Fibroblast of skin of right quadriceps (primary cell): ENCODE measurements at places on chromosomes 3 and 15.

- DNase-seq: no peak
Measured at GRCh38 chr3:20905210-20905805, 719.3 kb upstream of the SGO1 start.

DNA sequence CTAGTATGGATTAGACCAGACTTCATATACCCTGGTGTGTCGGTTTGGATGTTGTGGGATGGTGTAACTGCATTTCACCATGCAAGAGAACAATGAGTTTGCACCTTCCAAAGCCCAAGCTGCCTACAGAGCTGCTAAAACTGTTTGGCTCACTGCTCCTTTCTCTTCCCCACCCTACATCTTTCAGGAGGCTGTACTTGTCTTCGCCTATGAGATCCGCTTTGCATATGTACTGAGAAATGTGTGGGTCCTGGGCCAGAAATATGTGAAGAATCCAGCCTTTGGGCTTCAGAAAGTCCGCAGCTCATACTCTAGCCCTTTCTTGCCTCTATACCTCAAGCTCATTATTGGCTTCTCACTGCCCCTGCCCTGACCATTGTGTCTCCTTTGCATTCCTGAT, 1060.0 kb downstream of the NTRK3 start:
- DNase-seq: no peak

DNA sequence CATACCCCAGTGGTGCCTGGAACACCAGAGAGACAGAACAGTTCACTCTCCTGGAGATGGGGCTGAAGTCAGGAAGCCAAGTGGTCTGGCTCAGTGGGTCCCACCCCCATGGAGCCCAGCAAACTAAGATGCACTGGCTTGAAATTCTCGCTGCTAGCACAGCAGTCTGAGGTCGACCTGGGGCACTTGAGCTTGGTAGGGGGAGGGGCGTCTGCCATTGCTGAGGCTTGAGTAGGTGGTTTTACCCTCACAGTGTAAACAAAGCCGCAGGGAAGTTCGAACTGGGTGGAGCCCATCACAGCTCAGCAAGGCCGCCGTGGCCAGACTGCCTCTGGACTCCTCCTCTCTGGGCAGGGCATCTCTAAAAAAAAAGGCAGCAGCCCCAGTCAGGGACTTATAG, 272.0 kb downstream of the KLF13 start:
- DNase-seq: no peak

- DNase-seq: no peak
Measured at GRCh38 chr3:188761439-188761838, 410.3 kb upstream of the TPRG1 start.

DNA sequence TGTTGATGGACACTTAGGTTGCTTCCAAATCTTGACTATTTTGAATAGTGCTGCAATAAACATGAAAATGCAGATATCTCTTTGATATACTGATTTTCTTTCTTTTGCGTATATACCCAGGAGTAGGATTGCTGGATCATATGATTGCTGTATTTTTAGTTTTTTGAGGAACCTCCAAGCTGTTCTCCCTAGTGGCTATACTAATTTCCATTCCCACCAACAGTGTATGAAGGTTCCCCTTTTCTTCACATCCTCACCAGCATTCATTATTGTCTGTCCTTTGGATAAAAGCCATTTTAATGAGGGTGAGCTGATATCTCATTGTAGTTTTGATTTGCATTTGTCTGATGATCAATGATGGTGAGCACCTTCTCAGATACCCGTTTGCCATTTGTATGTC, 12.5 kb downstream of the PATL2 start:
- DNase-seq: no peak
